ENCODE measurements at places on chromosomes 6 and 20. TPM values are rescaled to one million over a fixed set of nuclear protein-coding genes. Genes with fewer than 3 reads are reported as not detected.
A peak's percentile ranks its signal among the peaks of the same experiment; 100 is the strongest.

- no peak overlapping the region for H3K27ac ChIP-seq
- H3K4me3 ChIP-seq, result no peak overlapping the region
- peaks cover 7% of the 10 kb centered on the region for H3K4me1 ChIP-seq
- H3K27me3 ChIP-seq, result no peaks in the 10 kb centered on the region
- no peaks in the 10 kb centered on the region for H3K36me3 ChIP-seq
These were observed 86.1 kb downstream of the MAP7 start for GRCh38 chr6:136464148-136464547.

GRCh38 chr6:34491091-34491430 lies 25.2 kb downstream of the PACSIN1 start:
- H3K27ac ChIP-seq, result no peak overlapping the region
- no peak overlapping the region for H3K4me3 ChIP-seq
- no peak for DNase-seq
- peaks cover 7% of the 10 kb centered on the region for H3K4me1 ChIP-seq
- H3K27me3 ChIP-seq, result no peaks in the 10 kb centered on the region

MATN4 gene
- 1.0 TPM for total RNA-seq

PTPN1 gene
- 111 TPM for total RNA-seq

GRCh38 chr6:139030228-139030963 lies 1.9 kb downstream of the ABRACL start:
- no peak overlapping the region for H3K27ac ChIP-seq
- DNase-seq, result peak; percentile 26
- H3K36me3 ChIP-seq, result peaks cover 26% of the 10 kb centered on the region
- no peak overlapping the region for H3K4me3 ChIP-seq
- H3K27me3 ChIP-seq, result no peaks in the 10 kb centered on the region
- peaks cover 21% of the 10 kb centered on the region for H3K4me1 ChIP-seq

LAMA2 gene
- 0.86 TPM for total RNA-seq

- DNase-seq, result peak; percentile 31
- peaks cover 6% of the 10 kb centered on the region for H3K4me1 ChIP-seq
- no peaks in the 10 kb centered on the region for H3K36me3 ChIP-seq
- no peaks in the 10 kb centered on the region for H3K27me3 ChIP-seq
- H3K4me3 ChIP-seq, result no peak overlapping the region
- H3K27ac ChIP-seq, result no peak overlapping the region
These were observed 48.6 kb upstream of the SLC16A10 start for GRCh38 chr6:111038534-111039252.

GRCh38 chr6:81624453-81624852 lies 128.0 kb downstream of the TENT5A start:
- H3K27me3 ChIP-seq, result no peaks in the 10 kb centered on the region
- no peak for DNase-seq
- no peaks in the 10 kb centered on the region for H3K36me3 ChIP-seq
- no peak overlapping the region for H3K4me3 ChIP-seq
- no peak overlapping the region for H3K27ac ChIP-seq

- no peaks in the 10 kb centered on the region for H3K36me3 ChIP-seq
- peak overlapping the region; percentile 58 for H3K4me3 ChIP-seq
- no peak overlapping the region for H3K27ac ChIP-seq
- DNase-seq, result peak; percentile 81
These were observed 6.7 kb upstream of the KCNK15 start for GRCh38 chr20:44738813-44739477.

- H3K4me1 ChIP-seq, result no peaks in the 10 kb centered on the region
- H3K27me3 ChIP-seq, result no peaks in the 10 kb centered on the region
- DNase-seq, result no peak
- H3K4me3 ChIP-seq, result no peak overlapping the region
- H3K27ac ChIP-seq, result no peak overlapping the region
These were observed 510.5 kb downstream of the PHF3 start for GRCh38 chr6:64146094-64146493.

- H3K27ac ChIP-seq, result no peak overlapping the region
- DNase-seq, result no peak
- H3K4me1 ChIP-seq, result no peaks in the 10 kb centered on the region
- no peaks in the 10 kb centered on the region for H3K36me3 ChIP-seq
- no peak overlapping the region for H3K4me3 ChIP-seq
- H3K27me3 ChIP-seq, result peaks cover 6% of the 10 kb centered on the region
These were observed 101.7 kb upstream of the FOXA2 start for GRCh38 chr20:22686097-22686496.

DNA sequence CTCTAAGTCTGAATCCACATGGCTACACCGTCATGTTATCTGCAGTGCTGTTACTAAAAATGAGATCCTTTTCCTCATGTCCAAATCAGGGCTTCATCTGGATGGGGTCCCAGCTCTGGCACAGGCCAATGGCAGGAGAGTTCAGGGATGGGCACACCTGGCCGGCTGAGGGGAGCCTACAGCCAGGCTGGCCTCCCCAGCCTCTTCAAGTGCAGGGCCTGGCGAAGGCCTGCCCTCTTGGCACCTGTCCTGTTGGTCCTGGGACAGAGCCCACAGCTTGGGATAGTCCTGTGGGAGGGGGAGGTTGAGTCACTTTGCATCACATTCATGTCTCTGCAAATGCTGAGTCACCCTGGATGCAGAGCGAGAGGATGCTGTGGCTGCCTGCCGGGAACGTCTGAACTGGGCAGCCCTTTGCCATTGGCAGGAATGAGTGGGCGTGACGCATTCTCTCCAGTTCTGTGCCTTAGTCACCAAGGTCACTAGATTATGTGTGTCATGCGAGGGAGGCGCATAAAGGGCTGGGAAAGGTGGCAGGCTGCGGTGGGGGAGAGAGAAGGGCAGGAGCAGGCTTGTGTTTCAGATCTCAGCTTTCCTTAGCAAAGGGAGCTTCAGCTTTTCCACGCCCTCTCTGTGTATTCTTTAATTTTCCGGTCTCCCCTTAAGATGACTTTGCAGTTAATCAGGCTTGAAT lies 223.2 kb upstream of the ECI2 start:
- no peaks in the 10 kb centered on the region for H3K27me3 ChIP-seq
- no peaks in the 10 kb centered on the region for H3K36me3 ChIP-seq
- H3K27ac ChIP-seq, result no peak overlapping the region
- no peaks in the 10 kb centered on the region for H3K4me1 ChIP-seq

BPI gene
- total RNA-seq, result not detected

DNA sequence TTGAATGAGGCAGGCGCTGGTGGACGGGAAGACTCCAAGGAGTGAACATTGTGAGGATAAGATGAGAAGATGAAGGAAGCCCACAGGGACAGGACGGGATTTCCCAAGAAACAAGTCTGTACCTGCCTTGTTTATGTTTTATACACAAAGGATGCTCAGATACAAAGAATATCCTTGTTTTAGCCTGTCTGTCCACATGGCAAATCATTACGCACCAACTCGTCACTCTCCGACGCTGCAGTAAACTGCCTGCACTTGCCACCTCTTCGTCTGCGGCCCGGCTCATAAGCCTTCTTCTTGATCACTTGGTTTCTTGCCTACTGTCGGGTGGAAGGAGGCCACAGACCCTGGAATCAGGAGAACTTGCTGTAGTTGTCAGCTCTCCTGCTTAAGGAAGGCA lies 85.4 kb downstream of the CD83 start:
- H3K4me1 ChIP-seq, result no peaks in the 10 kb centered on the region
- H3K27ac ChIP-seq, result no peak overlapping the region
- H3K36me3 ChIP-seq, result no peaks in the 10 kb centered on the region
- no peak overlapping the region for H3K4me3 ChIP-seq
- H3K27me3 ChIP-seq, result no peaks in the 10 kb centered on the region

GRCh38 chr20:61497029-61497627 lies 245.1 kb downstream of the CDH4 start:
- no peaks in the 10 kb centered on the region for H3K36me3 ChIP-seq
- DNase-seq, result no peak
- peaks cover 12% of the 10 kb centered on the region for H3K4me1 ChIP-seq
- no peak overlapping the region for H3K4me3 ChIP-seq
- no peak overlapping the region for H3K27ac ChIP-seq

DNA sequence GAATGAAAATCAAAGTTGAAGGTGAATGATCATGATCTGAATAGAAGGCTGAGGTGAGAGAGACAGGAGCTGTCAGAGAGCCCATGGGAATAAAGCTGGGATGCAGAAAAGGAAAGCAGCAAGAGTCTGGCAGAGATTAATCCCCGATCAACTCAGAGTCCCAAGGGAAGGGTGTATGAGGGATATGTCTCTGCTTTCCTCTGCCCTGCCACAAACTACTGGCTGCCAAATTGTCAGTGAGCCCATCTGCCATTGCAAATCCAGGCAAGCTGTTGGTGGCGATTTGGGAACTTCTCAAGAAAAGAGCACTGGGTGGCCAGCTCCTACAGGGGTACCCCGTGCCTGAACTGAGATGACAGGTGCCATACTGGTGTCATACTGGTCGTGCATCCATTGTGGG lies 705.5 kb upstream of the MAN1A1 start:
- H3K36me3 ChIP-seq, result no peaks in the 10 kb centered on the region
- no peaks in the 10 kb centered on the region for H3K4me1 ChIP-seq
- H3K27ac ChIP-seq, result no peak overlapping the region
- H3K4me3 ChIP-seq, result no peak overlapping the region
- DNase-seq, result no peak

GRCh38 chr6:129500958-129501739 lies 208.8 kb downstream of the ARHGAP18 start:
- H3K4me1 ChIP-seq, result peaks cover 52% of the 10 kb centered on the region
- H3K4me3 ChIP-seq, result no peak overlapping the region
- H3K27me3 ChIP-seq, result no peaks in the 10 kb centered on the region
- peak; percentile 34 for DNase-seq

- H3K27me3 ChIP-seq, result no peaks in the 10 kb centered on the region
- no peak overlapping the region for H3K27ac ChIP-seq
- H3K4me1 ChIP-seq, result no peaks in the 10 kb centered on the region
- no peak overlapping the region for H3K4me3 ChIP-seq
- no peaks in the 10 kb centered on the region for H3K36me3 ChIP-seq
- DNase-seq, result no peak
These were observed 27.7 kb downstream of the MDGA1 start for GRCh38 chr6:37669887-37670437.

SLPI gene
- not detected for total RNA-seq

DNA sequence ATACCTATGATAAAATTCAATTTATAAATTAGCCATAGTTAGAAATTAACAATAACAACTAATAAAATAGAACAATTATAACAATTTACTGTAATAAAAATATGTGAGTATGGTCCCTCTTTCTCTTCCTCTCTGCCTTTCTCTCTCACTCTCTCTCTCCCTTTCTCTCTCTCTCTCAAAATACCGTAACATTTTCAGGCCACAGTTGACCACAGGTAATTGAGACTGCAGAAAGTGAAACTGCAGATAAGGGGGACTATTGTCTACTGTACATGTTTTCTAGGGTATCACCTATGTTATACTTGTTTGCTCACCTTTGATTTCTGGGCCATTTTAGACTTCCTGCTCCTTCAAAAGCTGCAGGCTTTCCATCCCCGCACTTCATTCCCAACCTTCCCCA lies 46.8 kb downstream of the LY86 start:
- H3K36me3 ChIP-seq, result no peaks in the 10 kb centered on the region
- no peaks in the 10 kb centered on the region for H3K27me3 ChIP-seq
- no peak for DNase-seq
- H3K27ac ChIP-seq, result no peak overlapping the region
- H3K4me3 ChIP-seq, result no peak overlapping the region
- H3K4me1 ChIP-seq, result peaks cover 21% of the 10 kb centered on the region

GRCh38 chr6:77263003-77263402 lies 200.3 kb downstream of the HTR1B start:
- H3K27me3 ChIP-seq, result no peaks in the 10 kb centered on the region
- no peaks in the 10 kb centered on the region for H3K4me1 ChIP-seq
- no peak overlapping the region for H3K4me3 ChIP-seq
- DNase-seq, result no peak
- H3K36me3 ChIP-seq, result no peaks in the 10 kb centered on the region

HAO1 gene
- total RNA-seq, result not detected

DNA sequence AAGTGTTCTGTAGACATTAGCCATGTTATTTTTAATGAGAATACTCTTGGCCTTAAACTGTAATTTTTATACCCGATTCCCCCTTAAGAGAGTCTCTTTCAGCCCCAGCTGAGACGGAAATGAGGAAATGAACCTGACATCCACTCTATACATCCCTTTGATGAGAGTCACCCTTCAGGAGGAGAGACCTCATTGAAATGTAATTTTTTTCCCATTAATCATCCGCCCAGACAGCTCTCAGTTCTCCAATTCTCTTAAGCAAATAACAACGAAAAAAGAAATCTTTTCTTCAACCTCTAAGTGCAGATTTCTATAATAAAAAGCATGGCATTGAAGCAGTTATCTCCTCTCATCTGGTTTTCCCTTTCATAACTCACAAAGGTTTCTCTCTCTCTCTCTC lies 243.8 kb upstream of the PMEPA1 start:
- peaks cover 4% of the 10 kb centered on the region for H3K27me3 ChIP-seq
- DNase-seq, result no peak
- H3K4me1 ChIP-seq, result no peaks in the 10 kb centered on the region

GHRH gene
- not detected for total RNA-seq

DNA sequence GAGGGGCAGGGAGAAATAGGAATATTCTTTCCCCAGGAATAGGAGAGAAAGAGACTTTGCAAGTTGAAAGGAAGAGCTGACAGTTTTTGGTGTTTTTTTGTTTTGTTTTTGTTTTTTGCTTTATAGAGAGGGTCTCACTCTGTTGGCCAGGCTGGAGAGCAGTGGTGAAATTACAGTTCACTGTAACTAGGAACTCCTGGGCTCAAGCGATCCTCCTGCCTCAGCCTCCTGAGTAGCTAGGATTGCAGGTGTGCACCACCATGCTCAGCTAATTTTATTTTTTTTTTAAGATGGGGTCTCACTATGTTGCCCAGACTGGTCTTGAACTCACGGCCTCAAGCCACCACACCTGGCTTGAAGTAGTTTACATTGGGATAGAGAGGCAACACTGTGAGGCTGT lies 8.0 kb upstream of the L3MBTL3 start:
- H3K4me1 ChIP-seq, result no peaks in the 10 kb centered on the region
- no peaks in the 10 kb centered on the region for H3K27me3 ChIP-seq
- H3K4me3 ChIP-seq, result no peak overlapping the region
- DNase-seq, result no peak

SLC29A1 gene
- total RNA-seq, result 32.7 TPM

DNA sequence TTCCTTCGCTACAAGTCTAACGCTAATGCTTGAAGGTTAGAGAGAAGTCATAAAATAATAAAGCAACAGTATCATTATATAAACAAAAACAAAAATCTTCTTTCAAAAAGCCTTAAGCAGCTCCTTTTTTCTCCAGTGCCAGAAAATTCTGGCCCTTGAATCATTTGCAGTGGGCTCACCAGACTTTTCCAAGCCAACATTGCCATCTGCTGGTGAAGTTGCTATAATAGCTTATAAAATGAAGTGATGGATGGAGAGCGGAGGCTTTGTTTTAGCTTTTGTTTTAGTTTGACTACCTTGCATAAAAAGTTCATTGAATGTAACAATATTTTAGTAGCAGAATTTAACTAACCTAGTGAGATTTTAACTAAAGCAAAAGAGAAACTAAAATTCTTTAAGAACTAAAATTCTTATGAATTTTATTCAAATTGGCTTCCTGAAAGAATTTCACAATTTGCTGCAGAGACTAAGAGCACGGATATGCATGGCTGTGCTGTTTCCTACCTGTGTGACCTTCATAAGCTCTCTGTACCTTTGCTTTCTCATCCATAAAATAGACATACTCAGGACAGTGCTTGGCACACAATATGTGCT lies 44.8 kb upstream of the SLC2A12 start:
- DNase-seq, result peak; percentile 80
- H3K36me3 ChIP-seq, result no peaks in the 10 kb centered on the region
- H3K4me1 ChIP-seq, result no peaks in the 10 kb centered on the region
- H3K4me3 ChIP-seq, result no peak overlapping the region
